ENCODE measurements at places on chromosomes 12 and 14.

- DNase-seq: no peak
Measured at GRCh38 chr12:129185855-129186254, 332.6 kb downstream of the GLT1D1 start.

- DNase-seq: no peak
Measured at GRCh38 chr14:92539419-92539818, 25.8 kb downstream of the RIN3 start.

DNA sequence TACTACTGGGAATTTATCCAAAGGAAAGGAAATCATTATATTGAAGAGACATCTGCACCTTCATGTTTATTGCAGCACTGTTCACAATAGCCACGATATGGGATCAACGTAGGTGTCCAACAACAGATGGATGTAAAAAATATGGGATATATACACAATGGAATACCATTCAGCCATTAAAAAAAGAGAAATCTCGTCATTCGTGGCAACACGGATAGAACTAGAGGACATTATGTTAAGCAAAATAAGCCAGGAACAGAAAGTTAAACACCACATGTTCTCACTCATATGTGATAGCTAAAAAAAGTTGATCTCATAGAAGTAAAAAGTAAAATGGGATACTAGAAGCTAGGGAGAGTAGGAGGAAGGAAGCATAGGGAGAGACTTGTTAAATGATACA is 82.9 kb upstream of the CLMN start:
- no peak for DNase-seq

DNA sequence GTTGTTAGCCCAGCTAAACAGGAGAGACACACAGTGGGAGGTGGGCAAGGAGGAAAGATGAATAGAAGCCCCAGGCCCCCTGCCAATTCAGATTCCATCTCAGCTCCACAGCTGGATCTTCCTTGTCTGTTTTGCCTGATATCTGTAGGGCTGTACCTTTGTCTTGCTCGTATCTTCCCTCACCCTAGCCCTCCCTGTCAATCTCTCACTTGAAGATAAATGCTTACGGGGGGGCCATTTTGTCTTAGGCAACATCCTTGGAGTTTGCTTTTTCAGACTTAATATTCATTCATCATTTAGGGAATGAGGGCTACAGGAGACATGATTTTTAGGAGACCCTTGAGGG is 2.4 kb downstream of the KIF5A start:
- no peak for DNase-seq

GRCh38 chr14:104267895-104268294 is 129.5 kb downstream of the KIF26A start:
- DNase-seq: no peak

DNA sequence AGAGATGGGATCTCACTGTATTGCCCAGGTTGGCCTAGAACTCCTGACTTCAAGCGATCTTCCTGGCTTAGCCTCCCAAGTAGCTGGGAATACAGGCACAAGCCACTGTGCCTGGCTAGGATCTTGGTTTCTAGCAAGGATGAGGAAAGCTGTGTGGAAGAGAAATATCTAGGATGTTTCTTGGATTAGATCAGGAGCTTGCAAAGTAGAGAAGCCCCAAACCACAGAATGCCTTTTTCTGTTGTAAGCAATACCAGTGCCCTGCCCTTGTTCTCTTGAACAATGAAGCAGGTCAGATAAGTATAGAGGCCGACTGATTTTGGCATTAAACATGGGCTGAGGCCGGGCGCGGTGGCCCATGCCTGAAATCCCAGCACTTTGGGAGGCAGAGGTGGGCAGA is 44.3 kb upstream of the STRN3 start:
- peak; percentile 94 for DNase-seq

DNA sequence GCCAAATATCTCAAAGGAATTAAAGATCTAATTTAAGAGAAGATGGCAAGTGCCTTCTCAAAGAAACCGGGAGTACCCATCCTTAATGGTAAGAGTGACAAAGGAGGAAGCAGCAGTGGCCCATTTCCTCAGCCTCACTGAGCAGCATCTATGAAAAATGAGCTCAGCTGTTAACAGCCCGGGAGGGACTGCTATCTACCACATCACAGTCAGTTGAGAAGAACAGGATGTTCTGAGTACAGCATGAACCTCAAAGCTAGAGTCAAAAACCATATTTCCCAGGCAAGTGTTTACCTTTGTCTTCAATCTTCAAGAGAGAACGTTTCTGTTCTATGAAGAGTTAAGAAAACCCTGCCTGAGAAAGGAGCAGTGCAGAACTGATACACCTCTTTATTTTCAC is 115.0 kb downstream of the BTG1 start:
- peak; percentile 78 for DNase-seq

DNA sequence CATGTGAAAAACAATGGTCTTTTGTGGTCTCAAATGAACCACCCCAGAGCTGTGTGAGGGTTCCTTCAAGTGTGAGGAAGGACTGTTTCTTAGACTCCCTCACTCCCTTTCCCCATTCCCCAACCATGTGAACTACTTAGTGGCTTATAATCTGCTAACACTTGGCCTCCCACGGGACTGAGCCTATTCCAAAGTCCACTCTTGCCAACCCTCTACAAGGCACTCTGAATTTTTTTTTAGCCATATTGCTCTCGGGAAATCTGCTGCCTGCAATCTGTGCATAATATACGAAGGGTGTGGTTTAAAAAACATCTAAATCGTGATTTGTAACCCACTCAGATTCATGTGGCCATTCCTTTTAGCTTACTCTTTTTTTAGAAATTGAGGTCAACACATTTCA is 2.6 kb downstream of the SVOP start:
- DNase-seq: no peak

DNA sequence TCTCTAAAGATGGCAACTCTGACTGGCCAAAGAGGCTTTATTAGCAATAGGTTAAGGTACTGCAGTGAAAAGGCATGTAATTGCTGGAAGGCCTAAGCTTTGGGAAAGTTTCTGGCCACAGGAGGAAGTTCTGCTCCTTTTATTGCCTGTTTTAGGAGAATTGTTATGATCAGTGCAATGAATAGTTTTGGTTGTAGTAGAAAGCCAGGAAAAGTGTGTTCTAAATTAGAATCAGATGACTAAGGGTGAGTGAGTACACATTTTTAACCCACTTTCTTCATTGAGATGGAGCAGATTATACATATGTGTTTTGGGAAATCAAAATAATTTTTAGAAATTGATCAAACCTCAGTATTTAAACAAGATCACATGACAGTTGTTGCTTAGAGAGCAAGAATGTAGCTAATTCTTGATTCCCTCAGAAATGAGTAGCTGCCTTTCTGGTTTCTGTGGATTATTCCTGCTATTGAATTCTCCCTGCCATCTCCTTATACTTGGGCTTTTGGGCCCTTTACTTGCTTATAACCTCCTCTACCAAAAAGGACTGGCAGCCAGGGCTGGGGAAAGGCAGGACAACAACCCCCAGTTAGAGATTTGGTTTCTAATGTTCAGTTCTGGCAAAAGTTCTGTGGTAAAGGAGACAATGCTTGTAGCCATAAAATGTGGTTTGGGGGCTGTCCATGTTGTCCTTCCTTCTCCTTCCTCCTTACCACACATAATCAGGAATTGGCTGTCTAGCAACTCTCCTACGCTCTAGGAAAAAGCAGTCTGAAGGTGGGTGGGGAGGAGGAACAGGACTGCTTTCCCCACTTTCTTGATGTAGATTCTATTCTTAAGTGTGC is 217.1 kb downstream of the SLC38A4 start:
- DNase-seq: peak; percentile 23

DNA sequence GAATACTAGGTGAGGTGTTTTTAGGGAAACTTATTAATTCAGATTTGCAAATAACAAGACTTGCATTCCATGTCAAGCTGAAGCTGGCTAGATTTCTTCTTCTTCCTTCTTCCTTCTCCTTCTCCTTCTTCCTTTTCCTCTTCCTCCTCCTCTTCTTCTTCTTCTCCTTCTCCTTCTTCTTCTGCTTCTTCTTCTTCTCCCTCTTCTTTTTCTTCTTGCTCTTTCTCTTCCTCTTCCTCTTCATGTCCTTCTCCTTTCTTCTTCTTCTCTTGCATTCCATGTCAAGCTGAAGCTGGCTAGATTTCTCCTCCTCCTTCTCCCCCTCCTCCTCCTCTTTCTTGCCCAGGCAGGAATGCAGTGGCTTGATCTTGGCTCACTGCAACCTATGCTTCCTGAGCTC is 297.8 kb downstream of the PRKD1 start:
- peak; percentile 14 for DNase-seq

DNA sequence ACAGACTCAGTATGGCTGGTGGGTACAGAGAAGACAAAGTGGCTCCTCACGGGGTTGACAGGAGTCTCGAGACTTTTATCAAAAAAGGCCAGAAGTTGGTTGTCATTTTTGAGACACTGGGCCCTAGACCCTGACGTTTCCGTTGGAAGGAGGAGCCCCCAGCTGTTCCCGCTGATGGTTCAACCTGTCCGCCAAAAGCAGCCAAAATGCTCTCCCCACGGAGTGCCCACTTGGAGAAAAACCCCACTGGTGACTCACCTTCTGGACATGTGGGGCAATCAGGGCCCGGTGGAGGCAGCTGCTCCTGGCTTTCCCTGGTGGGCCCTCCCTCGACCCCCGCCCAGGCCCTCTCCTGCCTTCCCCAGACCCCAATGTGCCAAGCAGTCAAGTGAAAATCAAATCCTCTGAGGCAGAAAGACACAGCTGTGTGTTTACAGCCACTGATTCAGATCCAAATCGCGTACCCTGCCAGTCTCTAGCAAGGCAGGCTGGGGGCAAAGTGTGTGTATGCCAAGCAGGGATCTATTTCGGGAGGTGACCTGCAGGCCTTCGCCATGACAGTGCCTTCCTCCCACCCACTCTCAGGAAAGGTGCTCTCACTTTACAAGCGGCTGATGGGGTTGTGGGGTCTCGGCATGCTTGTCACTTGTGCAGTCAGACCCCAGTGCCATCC is 347.4 kb downstream of the DPF3 start:
- no peak for DNase-seq

DNA sequence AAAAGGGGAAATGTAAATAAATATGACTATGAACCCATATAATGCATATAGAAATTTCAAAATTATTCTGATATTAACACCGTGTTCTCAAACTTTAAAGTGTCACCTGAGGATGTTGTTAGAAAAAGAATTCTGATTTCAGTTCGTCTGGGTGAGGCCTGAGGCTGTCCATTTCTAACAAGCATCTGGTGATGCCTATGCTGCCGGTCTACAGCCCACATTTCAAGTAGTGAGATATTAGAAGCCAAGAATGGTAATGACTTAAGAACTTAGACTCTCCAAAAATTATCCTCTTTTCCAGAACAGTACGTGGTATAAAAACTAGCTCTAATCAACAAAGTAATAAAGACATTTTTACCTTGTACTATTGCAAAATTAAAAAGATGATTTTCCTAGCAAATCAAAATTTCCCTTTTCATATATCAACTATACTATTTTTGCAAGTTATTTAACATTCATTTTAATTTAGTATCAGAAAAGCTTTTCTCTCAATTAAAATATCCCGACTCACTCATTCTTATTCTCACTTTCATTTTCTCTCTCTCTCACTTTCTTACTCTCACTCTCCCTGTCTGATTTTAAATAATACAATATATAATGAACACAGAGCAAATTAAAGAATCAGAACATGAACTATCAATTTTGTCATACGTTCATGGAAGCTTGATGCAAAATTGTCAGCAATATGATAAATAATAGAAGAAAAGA is 35.0 kb downstream of the PIK3C2G start:
- no peak for DNase-seq

DNA sequence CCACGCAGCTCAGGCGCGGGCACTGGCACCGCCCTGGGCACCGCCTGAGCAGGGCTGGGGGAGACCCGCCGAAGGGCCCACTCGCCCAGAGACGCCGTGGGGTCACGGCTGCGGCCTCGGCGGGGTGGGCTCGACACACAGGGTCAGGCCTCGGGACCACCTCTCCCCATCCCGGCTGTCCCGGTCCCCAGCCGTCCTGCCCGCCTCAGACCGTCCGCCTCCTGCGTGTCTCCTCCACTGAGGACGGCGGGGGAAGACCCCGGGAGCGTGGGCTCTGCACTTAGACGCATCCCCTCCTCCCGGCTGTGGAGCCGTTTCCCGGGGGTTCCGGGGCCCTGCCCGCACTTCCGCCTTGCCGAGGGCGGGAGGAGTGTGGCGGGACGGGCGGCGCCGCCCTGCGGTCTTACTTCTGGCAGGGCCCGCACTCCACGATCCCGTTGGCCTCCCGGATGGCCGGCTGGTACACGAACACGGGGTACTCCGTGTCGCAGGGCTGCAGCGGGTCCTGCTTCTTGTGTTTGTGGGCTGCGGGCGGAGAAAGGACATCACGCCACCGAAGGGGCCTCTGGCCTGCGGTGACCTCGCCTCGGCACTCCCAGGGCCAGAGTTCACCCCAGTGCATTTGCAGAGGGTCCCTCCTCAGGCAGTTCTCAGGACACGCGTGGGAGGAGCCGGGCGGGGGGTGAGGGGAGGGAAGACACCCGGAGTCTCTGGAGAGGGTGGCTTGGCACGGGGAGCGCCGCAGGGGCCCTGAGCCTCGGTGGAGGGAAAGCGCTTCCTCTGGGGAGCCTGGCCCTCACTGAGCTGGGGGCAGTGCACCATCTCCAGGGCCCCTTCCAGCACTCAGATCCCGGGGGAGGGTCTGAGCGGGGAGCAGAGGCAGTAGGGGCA is 23.1 kb upstream of the LRTM2 start:
- DNase-seq: no peak

Measured in fibroblast of pulmonary artery (primary cell).